ENCODE measurements at places on chromosomes 16 and 17.
A peak's percentile ranks its signal among the peaks of the same experiment; 100 is the strongest.

- H3K27ac ChIP-seq, result no peak overlapping the region
- H3K4me3 ChIP-seq, result no peak overlapping the region
- no peak for DNase-seq
- peaks cover 28% of the 10 kb centered on the region for H3K27me3 ChIP-seq
- no peaks in the 10 kb centered on the region for H3K36me3 ChIP-seq
- peaks cover 84% of the 10 kb centered on the region for H3K4me1 ChIP-seq
Observed at GRCh38 chr16:54453871-54454270, 167.3 kb upstream of the IRX3 start.

DNA sequence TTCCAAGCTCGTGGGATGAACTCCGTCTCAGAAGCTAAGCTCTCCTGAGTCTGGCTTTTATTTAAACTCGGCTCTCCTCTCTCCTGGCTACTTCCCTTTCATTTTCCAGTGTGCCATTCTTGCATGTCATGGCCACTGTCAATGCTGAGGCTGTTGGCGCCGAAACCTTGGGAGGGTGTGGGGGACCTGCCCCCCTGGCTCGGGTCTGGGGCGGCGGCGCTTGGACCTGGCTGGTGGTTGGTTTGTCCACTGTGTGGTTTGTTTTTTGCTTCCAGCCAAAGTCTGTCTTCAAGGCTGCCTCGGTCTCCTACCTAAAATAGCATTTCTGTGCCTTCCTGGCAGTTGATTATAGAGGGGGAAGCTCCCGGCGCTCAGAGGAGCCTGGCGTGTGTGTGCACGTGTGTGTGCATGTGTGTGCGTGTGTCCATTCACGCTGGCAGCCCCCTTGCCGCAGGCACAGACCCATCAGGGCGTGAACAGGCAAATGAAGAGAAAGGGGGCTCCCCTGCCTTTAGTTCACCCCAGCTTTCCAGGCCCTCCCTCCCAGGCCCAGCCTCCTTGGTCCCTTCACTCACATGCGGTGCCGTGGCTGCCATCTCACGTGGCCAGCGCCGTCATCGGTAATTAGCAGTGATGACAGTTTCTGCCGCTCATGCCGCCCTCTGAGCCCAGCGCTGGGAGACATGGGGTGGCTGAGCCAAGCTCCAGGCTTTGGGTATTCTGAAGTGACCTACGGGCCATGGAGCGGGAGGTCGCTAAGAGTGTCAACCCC, 179.9 kb downstream of the SEC14L1 start:
- H3K36me3 ChIP-seq, result no peaks in the 10 kb centered on the region
- H3K4me1 ChIP-seq, result peaks cover 78% of the 10 kb centered on the region
- no peak overlapping the region for H3K27ac ChIP-seq
- no peak for DNase-seq
- peaks cover 8% of the 10 kb centered on the region for H3K27me3 ChIP-seq

DNA sequence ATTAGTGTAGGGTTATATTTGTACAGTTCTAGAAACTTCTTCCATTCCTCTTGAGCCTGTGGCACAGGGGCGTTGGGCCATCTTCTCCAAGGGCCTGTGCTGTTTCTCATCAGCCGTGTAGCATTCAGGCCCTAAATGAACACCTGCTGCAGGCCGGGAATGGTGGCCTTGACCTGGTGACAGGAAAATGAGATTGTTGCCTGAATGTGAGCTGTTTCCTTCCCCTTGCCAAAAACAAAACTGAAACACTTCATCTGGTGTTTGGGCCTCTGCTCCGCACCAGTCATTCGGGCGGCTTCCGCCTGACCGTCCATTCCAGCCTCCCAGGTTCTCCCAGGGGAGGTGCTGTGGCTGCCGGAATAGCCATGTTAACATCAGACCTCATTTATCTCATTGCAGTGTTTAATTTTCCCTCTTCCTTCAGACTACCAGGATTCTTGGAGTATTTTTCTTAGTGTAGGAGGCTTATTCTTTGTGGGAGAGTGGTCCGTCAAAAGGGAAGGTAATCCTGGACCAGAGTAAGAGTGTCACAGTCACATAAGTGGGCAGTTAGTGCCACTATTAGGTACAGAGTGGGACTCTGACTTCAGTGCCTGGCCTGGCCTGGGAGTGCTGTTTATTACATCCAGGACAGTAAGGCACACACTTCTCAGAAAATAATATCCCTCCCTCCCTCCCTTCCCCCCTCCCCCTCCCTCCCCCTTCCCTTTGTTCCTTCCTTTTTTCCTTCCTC, 61.9 kb downstream of the WWP2 start:
- H3K27me3 ChIP-seq, result peaks cover 10% of the 10 kb centered on the region
- no peak for DNase-seq
- H3K27ac ChIP-seq, result peak overlapping the region; percentile 82
- no peak overlapping the region for H3K4me3 ChIP-seq
- peaks cover 7% of the 10 kb centered on the region for H3K36me3 ChIP-seq

DNA sequence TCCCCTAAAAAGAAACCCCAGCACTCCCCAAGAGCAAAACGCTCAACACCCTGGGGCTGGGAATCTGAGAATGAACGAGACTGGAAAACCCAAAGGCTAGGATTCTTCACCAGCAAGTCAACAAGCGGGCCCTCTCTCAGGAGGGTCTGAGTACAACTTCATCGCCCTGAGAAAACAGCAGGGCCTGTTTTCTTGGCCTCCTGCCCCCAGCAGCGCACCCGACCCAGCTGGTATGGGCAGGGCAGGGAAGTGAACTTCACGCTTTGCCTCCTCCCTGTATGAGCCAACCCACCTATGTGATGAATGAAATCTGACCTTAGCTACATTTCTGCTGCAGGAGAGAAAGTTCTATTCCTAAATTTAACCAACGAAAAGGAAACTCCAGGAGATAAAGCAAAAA, 11.1 kb downstream of the NUDT16L1 start:
- peak overlapping the region; percentile 61 for H3K27ac ChIP-seq
- no peaks in the 10 kb centered on the region for H3K27me3 ChIP-seq
- H3K36me3 ChIP-seq, result peaks cover 47% of the 10 kb centered on the region
- no peak for DNase-seq
- H3K4me1 ChIP-seq, result peaks cover 58% of the 10 kb centered on the region

DNA sequence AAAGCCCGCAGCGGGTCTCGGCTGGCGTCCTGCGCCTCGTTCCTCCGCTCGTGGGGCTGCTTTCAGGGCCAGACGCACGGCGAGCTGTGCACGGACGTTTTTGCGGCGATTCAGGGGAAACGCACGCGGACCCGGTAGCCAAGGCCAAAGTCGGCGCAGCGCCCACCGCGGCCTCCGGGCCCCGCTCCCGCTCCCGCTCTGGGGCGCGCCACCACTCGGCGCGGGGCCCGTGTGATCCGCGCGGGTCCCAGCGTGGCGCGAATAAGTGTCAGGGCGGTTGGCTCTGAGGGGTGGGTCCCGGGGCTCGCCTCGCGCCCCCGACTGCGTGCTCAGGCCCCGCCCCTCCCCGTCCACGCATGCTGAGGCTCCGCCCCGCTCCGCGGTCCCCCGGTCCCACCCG, 694 bp upstream of the TBCD start:
- peaks cover 34% of the 10 kb centered on the region for H3K36me3 ChIP-seq
- H3K4me1 ChIP-seq, result peaks cover 38% of the 10 kb centered on the region
- H3K4me3 ChIP-seq, result peak overlapping the region; percentile 59
- peaks cover 33% of the 10 kb centered on the region for H3K27me3 ChIP-seq
- H3K27ac ChIP-seq, result no peak overlapping the region

DNA sequence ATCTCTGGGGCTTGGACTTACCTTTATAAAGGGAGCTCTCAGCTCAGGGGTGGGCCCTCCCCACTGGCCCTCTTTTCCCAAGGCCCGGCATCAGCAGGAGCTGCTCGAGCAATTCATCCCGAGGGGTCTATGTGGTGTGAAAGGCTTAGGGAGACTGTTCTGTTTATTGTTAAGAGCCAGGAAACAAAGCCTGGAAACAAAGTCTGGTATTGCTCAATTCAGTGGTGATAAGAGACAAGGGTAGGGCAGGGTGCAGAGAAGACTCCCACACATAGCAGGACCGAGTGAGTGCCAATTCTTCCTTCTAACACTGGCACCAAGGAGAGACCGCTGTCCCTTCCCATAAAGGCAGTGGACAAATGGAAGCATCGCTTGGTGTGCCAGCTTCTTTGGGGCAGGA, 750.7 kb downstream of the KCNJ18 start:
- no peak overlapping the region for H3K4me3 ChIP-seq
- H3K27me3 ChIP-seq, result no peaks in the 10 kb centered on the region
- no peak for DNase-seq
- H3K4me1 ChIP-seq, result no peaks in the 10 kb centered on the region
- peaks cover 4% of the 10 kb centered on the region for H3K36me3 ChIP-seq

GRCh38 chr16:67528870-67529581, 397 bp downstream of the RIPOR1 start:
- peak overlapping the region; percentile 92 for H3K4me3 ChIP-seq
- H3K36me3 ChIP-seq, result peaks cover 8% of the 10 kb centered on the region
- peak; percentile 54 for DNase-seq
- peaks cover 49% of the 10 kb centered on the region for H3K4me1 ChIP-seq
- no peak overlapping the region for H3K27ac ChIP-seq
- H3K27me3 ChIP-seq, result peaks cover 71% of the 10 kb centered on the region

DNA sequence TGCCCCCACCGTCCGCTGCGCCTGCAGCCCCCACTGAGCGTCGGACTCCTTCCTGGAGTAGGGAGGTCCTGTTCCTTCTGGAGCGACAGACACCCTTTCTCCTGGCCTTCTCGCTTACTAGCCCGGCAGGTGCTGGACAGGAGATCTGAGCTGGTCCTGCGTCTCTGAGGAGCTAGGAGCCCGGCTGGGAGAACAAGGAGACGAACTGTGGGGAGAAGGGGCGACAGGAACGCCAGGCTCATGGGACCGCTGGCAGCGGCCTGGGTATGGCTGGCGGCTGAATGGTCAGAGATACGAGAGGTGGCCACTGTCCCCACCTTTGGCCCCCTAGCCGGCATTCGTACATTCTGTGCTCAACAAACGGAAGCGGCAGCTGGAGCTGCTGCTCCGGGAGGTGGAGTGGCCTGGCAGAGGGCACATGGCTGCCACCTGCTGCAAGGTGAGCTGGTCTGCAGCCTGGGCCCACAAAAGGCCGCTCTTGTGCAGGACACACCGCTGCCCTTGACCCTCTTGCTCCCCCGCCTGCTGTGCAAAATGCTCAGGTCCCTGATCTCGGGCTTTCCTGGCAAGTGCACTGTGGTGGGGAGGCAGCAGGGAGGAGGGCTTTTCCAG, 2066.7 kb downstream of the TP53TG3F start:
- H3K27ac ChIP-seq, result no peak overlapping the region
- H3K27me3 ChIP-seq, result no peaks in the 10 kb centered on the region

GRCh38 chr17:17179371-17179827, 26.7 kb downstream of the PLD6 start:
- no peaks in the 10 kb centered on the region for H3K4me1 ChIP-seq
- H3K36me3 ChIP-seq, result peaks cover 52% of the 10 kb centered on the region
- no peak overlapping the region for H3K4me3 ChIP-seq
- H3K27ac ChIP-seq, result no peak overlapping the region
- DNase-seq, result no peak

- H3K27ac ChIP-seq, result peak overlapping the region; percentile 34
- H3K27me3 ChIP-seq, result no peaks in the 10 kb centered on the region
- no peak overlapping the region for H3K4me3 ChIP-seq
- H3K4me1 ChIP-seq, result peaks cover 52% of the 10 kb centered on the region
- no peak for DNase-seq
Observed at GRCh38 chr16:51167170-51167895, 16.3 kb upstream of the SALL1 start.

GRCh38 chr16:600781-601180, 10.9 kb downstream of the RAB40C start:
- peaks cover 4% of the 10 kb centered on the region for H3K27me3 ChIP-seq
- H3K4me1 ChIP-seq, result peaks cover 24% of the 10 kb centered on the region
- peak overlapping the region; percentile 77 for H3K27ac ChIP-seq
- H3K36me3 ChIP-seq, result peaks cover 72% of the 10 kb centered on the region

- no peaks in the 10 kb centered on the region for H3K27me3 ChIP-seq
- DNase-seq, result no peak
- no peak overlapping the region for H3K27ac ChIP-seq
- no peak overlapping the region for H3K4me3 ChIP-seq
- no peaks in the 10 kb centered on the region for H3K36me3 ChIP-seq
Observed at GRCh38 chr17:55965051-55965450, 188.2 kb upstream of the ANKFN1 start.

- H3K36me3 ChIP-seq, result no peaks in the 10 kb centered on the region
- no peaks in the 10 kb centered on the region for H3K27me3 ChIP-seq
- H3K4me1 ChIP-seq, result peaks cover 12% of the 10 kb centered on the region
- H3K4me3 ChIP-seq, result peak overlapping the region; percentile 61
- peak overlapping the region; percentile 89 for H3K27ac ChIP-seq
Observed at GRCh38 chr17:2551493-2551892, 39.8 kb upstream of the METTL16 start.

DNA sequence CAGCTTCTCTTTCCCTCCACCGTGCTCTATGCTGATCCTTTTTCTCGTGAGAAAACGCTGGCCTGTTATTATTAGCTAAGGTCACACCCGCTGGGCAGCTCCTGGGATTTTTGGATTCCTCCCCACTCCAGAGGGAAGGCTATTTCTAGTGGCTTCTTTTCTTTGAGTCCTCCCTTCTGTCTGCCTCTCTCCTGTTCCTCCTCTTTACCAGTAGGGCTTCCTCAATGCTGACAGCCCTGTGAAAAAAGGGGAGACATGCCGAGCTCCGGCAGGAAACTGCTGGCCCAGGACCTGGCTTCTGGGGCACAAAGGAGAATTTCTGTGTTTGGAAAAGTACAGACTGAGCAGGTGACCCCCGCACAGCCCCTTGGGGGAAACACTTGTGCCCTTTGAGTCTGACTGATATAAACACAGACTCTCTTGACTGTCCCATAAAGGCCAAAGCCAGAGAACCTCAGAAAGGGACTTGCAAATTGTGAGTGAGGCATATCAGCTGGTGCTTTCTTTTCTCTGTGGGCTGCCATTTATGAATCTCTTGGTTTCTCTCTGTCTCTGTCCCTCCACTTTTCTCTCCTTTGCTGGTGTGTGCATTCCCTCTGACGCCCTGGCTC, 14.0 kb upstream of the RNF135 start:
- peaks cover 21% of the 10 kb centered on the region for H3K27me3 ChIP-seq
- no peaks in the 10 kb centered on the region for H3K36me3 ChIP-seq
- peaks cover 12% of the 10 kb centered on the region for H3K4me1 ChIP-seq
- no peak overlapping the region for H3K27ac ChIP-seq

- no peak overlapping the region for H3K4me3 ChIP-seq
- peaks cover 33% of the 10 kb centered on the region for H3K27me3 ChIP-seq
- no peak overlapping the region for H3K27ac ChIP-seq
- peaks cover 6% of the 10 kb centered on the region for H3K4me1 ChIP-seq
- no peak for DNase-seq
- H3K36me3 ChIP-seq, result no peaks in the 10 kb centered on the region
Observed at GRCh38 chr17:1241929-1242328, 28.3 kb upstream of the BHLHA9 start.

GRCh38 chr17:31674305-31674704, 184.7 kb downstream of the COPRS start:
- H3K4me1 ChIP-seq, result no peaks in the 10 kb centered on the region
- no peak overlapping the region for H3K4me3 ChIP-seq

All from nephron progenitor cell (in vitro differentiated cells).